ENCODE measurements at places on chromosomes 6 and 20.

GRCh38 chr20:17579369-17580039 lies 9.6 kb downstream of the DSTN start:
- DNase-seq = no peak

DNA sequence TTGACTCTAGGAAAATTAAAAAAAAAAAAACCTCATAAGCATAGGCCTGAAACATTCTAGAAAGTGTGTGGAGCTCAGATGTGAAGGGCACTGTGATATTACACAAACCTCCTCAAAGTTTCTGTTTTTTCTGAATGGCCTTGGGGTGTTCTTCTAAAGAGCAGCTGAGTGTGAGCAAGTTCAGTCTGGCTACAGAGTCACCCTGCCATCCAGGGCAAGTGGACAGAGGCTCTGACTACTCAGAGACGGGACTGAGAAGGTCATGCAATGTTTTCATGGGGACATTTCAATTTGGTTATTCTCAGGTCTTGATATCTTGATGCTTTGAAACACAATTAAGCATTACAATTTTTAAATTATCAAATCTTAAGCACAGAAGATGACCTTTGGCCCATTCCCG lies 36.6 kb upstream of the SSTR4 start:
- DNase-seq = no peak

DNA sequence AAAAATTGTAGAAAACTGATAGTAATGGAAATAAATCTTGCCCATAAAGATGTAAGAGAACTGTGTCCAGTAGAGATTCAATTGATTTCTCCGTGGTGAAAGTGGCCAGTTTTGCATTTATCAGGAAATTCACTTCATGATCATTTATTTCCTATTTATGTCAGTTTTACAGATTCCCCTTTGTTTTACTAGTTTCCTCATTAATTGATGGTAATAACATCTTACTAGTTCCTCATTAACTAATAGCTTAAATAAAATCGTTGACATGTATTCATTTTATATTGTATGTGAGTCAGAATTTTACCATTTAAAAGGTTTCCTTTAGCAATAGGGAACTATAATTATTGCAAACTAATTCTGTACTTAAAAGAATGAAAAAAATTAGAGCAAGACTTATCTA lies 99.8 kb upstream of the ADGRF1 start:
- no peak for DNase-seq

GRCh38 chr6:40299681-40300080 lies 287.5 kb downstream of the LRFN2 start:
- DNase-seq = no peak

DNA sequence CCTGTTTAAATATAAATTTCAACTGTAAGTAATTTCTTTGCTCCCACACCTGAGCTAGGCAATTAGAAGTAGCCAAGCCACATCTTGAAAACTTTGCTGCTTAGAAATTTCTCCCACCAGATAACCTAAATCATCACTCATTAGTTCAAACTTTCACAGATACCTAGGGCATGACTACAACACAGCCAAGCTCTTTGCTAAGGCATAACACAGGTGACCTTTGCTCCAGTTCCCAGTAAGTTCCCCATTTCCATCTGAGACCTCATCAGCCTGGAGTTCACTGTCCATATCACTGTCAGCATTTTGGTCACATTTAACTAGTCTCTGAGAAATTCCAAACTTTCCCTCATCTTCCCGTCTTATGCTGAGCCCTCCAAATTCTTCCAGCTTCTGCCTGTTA lies 79.8 kb upstream of the OPRM1 start:
- DNase-seq = no peak

DNA sequence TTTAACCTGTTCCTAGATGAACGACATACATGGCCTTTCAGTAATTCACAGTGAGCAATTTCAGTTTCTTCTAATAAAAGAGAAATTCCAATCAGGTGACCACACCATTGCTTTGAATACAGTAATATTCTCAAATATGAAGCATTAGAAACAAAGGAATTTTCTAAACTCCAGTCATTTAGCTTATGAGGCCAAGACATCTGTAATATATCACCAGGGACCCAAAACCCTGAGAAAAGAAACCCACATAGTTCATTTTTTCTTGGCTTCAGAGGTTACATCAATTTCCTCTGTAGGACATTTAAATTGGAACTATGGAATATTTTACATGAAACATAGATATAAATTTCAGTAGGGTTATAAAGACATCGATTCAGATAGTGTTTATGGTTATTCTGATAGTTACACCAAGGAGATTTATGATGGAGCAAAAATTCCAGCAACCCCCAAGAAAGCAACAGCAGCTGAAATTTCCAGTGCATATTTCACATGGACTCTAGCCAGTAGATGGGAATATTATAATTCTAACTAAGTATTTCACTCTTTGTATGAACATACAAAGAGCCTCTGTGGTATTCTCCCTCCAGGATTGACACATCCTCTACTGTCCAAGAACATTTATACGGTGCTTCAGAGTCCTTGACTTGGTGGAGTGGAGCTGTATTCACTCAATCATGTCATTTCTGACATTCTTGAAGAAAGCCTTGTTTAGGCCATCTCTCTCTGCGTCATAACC lies 82.9 kb downstream of the ADGRG6 start:
- no peak for DNase-seq

DNA sequence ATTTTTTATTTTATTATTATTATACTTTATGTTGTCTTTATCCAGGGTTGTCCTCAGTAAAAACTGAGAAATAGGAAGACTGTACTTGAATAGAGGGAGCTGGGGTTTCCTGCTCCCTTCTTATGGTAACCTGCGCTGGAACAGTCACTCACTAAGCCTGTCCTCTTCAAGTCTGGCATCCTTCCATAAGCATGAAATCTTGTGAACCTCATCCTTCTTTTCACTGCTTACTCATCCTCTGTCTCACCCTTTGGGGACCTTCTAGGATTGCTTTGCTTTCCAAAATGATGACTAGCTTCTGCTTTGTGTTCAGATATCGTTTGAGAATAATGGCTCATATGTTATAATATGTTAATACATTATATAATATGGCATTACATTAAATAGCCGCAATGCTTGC lies 90.6 kb downstream of the C6orf118 start:
- no peak for DNase-seq

DNA sequence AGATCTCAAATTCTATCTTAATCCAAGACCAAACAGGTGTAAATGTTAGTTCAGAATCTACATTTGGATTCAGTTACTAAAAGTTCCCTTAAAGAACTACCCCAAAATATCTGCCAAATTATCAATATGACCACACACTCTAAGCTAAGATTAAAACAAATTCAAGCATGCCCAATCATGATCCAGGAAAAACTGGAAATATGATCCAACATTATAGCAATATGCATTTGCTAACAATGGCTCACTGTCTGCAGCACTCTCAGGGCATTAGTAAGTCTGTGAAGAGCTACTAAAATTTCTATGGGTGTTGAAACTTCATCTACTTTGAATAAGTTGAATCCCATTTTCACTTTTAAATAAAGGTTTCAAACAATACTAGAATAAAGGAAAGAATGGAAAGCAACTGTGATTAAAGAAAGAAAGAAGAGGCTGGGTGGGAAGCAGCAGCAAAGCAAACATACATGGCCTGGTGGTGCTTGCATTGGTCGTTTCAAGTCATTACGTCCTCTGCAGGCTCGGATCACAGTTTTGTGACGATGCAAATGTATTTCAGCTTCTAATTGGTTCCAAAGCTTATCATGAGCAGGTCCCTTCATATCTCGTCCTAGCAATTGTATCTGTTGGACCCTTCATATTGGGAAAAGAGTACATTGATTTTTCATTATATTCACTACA lies 29.2 kb downstream of the GOPC start:
- no peak for DNase-seq

DNA sequence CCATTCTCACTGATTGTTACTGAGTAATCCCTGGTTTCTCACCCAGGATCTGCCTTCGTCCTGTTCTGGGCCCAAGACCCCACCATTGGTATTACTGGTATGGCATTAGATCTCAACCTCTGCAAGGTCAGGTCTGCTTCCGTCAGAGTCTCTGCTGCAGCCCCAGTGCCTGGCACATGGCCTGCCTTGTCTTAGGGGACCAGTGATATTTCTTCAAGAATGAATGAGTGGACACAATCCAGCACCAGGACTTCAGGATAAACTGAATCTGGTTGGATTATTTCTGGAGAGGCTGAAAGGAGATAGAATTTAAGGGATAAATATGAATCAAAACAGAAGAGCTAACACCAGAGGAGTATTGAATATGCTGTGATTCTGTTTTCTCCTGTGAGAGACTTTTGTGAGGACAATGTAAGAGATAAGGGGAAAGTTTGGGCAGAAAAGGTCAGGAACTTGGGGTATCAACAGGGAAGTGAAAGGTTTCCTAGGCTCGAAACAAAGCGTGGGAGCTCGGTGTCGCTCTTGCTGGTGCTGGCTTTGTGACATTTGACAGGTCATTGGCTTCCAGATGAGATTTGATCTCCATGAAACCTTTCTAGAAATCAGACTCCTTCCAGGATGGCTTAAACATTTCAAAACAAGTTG lies 53.9 kb downstream of the OSTM1 start:
- no peak for DNase-seq

DNA sequence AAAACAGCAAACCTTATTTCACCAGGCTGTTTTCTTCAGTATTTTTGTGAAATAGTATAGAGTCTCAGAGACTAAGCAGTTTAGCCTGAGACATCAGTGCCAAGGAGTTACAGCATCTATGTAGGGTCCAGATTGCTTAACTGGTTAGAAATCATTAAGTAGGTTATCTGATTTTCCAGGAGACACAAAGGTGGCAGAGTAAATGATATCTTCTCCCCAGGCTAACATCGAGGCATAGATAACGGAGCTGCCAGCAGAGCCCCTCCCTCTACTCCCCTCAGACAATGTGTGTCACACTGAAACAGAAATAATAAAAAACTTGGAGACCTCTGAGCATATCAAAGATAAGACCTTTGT lies 473.0 kb upstream of the CITED2 start:
- no peak for DNase-seq

- DNase-seq = no peak
Observed at GRCh38 chr20:61753316-61753942, 312.3 kb downstream of the TAF4 start.

DNA sequence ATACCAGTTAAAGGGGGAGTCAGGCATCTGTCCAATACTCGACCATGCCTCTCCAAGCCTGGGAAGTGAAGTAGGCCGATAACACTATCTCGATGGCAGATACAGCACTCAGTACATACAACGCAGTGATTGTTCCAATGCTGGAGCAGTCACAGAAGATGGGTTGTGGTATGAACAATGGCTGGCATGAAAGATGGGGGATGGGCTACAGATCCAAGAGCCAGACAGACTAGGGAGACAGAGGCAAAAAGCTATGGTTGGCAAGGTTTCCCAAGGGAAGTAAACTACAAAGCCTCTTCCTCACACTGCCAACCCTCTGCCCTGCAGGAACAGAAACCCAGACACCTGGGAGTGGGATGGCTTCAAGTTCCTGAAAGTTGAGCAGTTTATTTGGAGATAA lies 19.2 kb downstream of the FKBP1A start:
- DNase-seq = no peak

DNA sequence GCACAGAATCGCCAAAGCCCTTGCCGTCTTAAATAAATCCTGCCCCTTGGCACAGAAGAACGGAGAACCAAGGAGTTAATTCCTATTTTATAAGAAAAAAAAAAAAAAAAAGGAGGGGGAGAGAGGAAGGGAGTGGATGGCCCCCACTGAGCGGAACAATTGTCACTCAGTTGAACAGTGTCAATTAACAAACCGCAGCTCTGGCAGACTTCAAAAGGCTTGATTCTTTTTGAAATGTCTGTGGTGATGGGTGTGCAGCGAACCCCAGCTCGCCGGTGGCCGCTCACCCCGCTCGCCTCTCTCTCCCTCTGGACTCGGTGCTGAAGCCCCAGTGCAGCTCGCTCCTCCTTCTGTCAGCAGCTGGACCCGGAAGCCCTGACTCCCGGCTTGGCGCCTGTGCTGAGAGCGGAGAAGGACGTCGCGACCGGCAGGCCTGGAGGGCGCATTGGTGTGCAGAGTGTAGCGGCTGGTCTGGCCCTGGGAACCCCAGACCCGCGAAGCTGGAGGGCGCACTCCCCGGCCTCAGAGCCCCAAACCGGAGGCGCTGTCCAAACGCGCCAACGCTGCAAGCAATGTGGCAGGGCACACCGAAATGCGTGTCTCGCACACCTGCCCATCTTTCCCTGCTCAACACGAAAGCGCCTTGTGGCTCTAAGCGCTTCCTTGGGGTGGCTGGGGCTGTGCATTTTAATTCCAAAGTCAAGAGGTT lies 3.4 kb downstream of the LINC00237 start:
- DNase-seq = no peak

DNA sequence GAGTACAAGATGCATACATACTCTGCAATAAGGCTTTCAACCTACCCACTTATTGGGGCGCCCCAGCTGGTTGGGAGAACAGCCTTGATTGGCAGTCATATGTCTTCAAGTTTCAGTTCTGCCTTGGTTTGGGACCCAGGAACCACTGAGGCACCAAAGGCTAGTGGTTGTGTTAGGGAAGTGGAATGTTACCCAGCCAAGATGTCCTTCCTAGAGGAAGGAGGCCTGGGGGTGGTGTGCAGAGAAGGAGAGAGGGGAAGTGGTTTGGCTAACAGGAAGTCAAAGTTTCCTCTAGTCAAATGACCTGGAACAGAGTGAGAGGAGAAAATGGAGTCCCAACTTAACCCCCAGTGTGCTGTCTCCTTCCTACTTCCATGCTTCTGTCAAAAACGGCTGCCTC lies 59.4 kb downstream of the CD164 start:
- DNase-seq = no peak

GRCh38 chr6:38438097-38438496 lies 201.6 kb downstream of the BTBD9 start:
- no peak for DNase-seq

GRCh38 chr20:56953048-56953586 lies 313.3 kb downstream of the BMP7 start:
- no peak for DNase-seq

GRCh38 chr6:63882208-63882607 lies 246.6 kb downstream of the PHF3 start:
- DNase-seq = no peak

- DNase-seq = no peak
Observed at GRCh38 chr6:157962601-157963302, 18.9 kb upstream of the SYNJ2 start.

DNA sequence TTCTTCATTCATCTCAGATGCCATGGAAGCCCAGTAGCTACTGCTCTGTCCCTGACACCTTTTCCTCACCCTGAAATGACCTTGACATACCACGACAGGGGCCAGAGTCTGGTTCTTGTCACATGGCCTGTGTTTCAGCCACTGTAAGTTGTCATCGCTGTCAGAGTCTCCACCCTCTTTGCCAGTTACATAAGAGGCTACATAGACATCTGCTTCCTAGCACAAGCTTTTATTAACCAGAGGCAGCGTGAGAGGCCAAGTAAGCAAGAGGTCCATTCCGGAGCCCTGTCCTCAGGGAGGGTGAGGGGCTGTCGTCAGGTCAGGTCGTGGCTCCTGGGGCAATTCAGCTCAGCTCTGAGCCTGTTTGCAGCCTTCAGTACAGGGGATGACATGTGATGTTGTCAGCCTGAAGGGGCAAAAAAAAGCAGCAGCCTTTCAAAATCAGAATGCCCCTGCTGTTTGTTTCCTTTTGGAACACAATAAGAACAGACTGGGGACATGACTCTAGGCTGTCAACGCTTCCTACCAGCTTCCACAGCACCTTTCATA lies 146.3 kb downstream of the MTFR2 start:
- no peak for DNase-seq

Data from stimulated activated CD4-positive, alpha-beta T cell treated with anti-CD3 and anti-CD28 coated beads, Interleukin-12 subunit alpha, Interleukin-12 subunit beta, amount 100 ng/mL, for 24 hours (primary cell).